ENCODE measurements at places on chromosomes 3 and 15.

- DNase-seq, result no peak
These were observed 30.8 kb downstream of the IRAK2 start for GRCh38 chr3:10195366-10196089.

DNA sequence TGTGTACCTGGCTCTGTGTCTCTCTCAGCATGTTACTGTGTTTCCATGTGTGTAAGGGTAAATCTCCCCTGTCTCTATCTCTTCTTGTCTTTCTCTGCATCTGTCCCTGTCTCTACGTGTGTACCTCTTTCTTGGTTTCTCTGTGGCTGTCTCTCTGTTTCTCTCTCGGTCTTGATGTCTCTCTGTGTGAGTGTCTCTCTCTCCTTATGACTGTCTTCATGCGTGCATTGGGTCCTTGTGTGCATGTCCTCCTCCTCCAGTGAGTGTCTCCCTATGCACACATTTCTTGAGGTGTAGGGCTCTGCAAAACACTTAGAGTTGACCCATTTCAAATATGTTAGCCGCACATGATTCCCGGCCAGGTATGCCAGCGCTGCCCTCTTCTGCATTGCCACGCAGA, 903.3 kb upstream of the CFAP20DC start:
- DNase-seq, result no peak

GRCh38 chr15:84919106-84919667, 34.7 kb downstream of the SLC28A1 start:
- DNase-seq, result no peak

- no peak for DNase-seq
These were observed 211.6 kb downstream of the CNTN3 start for GRCh38 chr3:74402821-74403220.

DNA sequence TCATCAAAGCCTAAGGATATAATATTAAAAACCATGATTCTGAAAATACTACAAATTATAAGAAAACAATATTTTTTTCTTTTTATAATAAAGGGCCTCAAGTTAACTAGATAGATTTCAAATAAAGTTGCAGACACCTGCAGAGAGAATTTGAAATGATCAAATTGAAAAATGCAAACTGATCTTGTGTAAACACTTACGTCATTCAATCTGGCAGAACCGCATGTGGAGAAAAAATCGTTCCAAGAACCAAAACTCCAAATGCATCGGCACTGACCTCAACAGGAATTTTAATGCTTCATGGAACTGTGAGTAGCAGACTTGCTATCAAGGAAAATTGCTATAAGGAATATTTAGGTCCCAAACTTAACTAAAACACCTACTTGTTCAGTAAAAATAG, 17.2 kb downstream of the CPA3 start:
- DNase-seq, result peak; percentile 80

DNA sequence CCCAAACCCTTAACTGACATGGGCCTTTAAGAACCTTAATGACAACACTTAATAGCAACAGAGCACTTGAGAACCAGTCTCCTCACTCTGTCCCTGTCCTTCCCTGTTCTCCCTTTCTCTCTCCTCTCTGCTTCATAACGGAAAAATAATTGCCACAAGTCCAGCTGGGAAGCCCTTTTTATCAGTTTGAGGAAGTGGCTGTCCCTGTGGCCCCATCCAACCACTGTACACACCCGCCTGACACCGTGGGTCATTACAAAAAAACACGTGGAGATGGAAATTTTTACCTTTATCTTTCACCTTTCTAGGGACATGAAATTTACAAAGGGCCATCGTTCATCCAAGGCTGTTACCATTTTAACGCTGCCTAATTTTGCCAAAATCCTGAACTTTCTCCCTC, 49.9 kb downstream of the PGPEP1L start:
- DNase-seq, result no peak

DNA sequence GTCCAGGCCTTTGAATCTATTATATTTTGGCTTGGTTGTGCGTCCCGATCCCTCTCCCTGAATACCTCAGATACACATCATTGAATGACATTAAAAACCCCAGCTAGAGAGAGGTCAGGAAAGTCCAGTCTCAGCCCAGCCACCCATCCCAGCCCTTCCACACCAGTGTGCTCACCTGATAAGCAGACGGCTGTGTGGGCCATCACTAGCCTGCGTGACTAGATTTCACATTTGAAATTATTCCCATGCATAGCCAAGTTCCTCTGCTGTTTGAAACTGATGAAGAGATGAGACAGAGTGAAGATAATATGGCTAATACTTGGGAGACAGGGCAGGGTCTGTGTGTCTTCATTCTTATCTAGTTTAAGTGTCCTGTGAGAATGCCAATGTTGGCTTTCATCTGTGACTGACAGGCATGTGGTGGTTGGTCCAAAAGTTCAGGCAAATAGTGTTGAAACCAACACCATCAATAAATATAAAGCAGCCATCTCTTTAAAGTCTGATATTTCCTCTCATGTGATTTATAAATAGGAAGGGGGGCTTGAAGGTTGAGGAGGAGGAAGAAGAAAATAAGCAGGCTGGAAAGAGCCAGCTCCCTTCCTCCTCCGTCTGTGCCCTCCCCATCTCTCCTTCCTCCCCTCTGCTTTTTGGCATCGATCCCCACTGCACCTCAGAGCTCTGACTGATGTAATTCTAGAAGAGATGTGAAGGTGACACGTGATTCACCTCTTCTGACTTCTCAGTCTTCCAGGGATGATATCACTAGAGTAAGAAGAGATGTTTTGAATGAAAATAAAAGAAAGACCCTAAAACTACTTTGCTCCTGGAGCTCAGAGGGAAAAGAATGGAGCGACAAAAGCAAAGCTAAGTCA, 5.1 kb downstream of the FAM43A start:
- DNase-seq, result no peak

- DNase-seq, result no peak
These were observed 27.6 kb downstream of the RFT1 start for GRCh38 chr3:53102601-53103147.

DNA sequence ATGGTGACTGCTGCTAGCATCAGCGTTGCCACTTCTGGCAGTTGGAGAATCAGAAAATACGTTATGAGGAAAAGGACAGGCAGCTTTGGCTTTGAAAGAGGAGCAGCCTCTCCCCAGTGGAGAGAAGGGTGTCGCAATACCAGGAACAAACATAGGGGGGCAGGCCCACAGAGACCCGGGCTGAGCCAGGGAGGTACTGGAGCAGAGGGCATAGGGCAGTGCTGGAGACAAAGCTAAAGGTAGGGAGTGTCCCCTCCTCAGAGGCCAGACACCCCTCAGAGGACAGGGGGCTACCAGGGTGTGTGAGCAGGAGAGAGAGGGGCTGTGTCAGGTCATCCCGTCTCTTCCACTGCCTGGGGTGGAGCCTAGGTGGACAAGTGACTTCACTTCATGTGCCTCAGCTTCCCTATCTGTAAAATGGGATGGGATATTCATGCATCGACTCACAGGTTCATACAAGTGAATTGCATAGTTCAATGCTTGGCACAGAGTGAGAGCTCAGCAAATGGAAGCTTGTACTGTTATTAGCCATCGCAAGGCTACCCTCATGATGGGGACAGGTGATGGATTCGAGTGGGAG, 49.7 kb upstream of the LIMD1 start:
- no peak for DNase-seq

GRCh38 chr3:157493627-157494550, 9.3 kb downstream of the VEPH1 start:
- no peak for DNase-seq

DNA sequence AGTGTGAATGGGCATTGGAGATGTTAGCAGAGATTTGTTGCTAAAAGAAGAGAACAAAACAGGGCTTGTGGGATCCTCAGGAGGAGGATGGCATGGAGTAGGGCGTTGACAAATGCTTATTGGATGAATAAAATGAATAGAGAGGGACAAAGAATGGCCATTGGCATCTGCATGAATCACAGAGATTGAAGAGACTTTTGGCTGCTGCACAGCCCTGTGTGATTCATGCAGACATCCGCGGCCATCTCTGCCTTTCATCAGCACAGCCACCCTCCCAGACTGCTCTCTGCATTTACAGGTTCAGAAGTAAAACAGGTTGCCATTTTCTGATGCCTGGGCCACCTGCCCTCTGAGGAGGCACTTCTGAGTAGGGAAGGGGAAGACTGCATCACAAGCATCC, 397.9 kb downstream of the EPHB1 start:
- DNase-seq, result no peak

- no peak for DNase-seq
These were observed 62.2 kb downstream of the MB21D2 start for GRCh38 chr3:192855434-192855833.

DNA sequence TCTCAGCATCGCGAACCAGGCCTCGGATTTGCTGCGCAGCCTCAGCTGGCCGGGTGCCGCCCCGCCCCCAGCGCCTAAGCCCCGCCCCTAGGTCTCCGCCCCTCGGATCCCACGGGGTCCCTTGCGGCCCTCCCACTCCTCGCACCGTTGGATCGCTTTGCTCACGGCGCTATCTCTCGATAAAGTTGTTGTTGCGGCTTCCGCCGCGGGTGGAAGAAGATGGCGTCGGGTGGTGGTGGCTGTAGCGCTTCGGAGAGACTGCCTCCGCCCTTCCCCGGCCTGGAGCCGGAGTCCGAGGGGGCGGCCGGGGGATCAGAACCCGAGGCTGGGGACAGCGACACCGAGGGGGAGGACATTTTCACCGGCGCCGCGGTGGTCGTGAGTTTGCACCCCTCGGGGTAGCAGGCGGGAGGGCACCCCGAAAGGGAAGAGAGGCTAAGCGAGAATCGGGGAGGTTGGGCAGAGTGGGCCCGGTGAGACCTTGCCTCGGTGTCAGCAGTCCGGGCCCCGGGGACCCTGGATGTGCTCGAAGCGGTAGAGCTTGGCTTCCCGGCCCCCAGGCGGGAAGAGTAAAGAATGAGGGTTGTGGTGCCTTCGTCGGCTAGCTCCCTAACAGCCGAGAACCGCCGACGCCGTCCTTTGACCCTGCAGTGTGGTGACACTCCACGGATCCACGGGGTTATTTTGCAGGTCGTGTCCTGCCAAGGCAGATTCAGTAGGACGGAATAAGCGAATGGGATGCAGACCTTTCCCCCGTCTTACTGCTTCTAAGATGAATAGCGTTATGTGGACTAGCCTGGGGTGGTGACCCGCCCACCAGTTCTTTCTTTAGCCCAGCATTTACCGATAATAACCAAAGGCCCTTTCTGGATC, at the start of gene SNX1:
TSS of gene SNX1 (plus strand) at position 188 of the 873 bp plus-strand sequence. CDS start at position 220, 32 bp downstream.
- DNase-seq, result peak; percentile 82

DNA sequence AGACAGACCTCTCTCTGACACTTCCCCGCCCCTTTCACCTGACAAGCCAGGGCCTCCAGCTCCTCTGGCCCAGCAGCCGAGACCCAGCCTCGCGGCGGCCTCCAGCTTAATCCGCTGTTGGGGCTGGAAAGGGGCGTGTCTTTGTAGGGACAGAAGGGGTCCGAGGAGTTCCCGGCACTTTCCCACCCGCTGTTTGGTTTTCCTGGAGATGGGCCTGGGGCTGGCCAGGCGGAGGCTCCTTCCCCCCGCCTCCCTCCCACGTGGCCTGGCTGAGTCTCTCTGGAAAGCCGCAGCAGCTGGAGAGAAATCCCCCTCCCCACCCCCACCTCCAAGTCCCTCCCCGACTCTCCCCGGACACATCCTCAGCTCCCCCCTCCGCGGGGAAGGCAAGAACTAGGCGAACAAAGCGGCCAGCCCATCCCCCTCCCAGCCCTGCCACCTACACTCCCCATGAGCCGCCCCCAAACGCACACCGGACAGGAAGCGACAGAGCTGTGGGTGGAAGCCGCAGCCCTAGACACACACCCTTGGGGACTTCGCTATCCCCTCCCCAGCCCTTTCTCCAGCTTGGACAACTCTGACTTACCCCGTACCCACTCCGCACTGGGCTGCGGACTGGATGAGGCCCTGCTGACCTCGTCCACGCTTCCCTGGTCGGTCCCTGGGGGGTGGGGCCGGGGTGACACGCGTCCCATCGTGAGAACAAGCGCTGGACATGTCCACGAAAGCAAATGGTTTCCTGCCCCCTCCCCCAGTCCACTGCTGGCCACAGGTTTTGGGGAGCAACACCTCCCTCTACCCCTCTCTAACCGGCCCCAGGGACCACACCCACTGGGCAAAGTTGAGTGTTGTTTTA, 1.2 kb downstream of the IGDCC4 start:
- no peak for DNase-seq

GRCh38 chr15:75215107-75216004, 13.7 kb downstream of the C15orf39 start:
- DNase-seq, result no peak

- DNase-seq, result no peak
These were observed 2.6 kb upstream of the ABTB1 start for GRCh38 chr3:127670229-127670559.

DNA sequence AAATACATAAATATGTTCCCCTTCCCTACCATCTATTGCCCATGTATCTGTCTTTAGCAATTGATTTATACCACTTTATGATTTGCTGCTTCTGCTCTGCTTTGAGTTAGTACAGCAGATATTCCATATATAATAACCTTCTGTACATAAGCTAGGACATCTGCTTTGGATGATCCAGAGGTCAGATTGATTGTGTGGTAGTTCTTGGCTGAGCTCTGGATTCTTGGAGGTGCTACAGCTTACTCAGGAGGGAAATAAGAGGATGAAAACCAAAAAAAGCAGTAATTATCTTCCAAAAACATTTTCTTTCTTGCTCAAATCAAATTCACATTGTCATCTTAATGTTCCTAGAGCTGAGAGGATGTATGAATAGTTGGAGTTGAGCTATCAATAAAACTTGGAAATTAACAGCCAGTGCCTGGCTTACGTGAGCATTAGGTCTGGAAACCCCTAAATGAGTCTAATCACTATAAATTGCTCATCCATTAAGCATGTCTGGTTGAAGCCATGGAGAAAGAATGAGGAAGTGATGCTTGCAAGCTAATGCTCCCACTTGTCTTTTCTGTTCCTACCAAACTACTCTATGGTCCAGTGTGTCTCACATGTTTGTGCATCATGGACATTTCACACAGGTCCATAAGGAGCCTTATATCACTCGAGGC, 36.3 kb upstream of the TMEM42 start:
- DNase-seq, result no peak

- no peak for DNase-seq
These were observed 204.7 kb upstream of the MCTP2 start for GRCh38 chr15:94026458-94027304.

DNA sequence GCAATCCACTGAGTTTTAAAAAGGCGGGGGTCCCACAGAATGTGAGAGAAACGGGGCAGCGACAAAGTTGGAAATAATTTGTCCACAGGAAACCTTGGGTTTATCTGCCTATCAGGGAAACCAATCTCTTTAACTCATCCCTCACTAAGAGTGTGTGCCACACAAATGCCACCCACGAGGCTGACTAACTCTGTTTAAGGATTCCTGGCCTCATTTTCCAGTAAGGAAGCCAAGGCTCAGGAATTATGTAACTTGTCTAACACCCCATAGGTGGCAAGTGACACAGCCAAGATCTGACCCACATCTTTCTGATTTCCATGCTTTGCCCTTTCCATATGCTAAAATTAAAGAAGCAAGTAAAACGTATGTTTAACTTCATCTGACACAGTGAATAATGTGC, 263.2 kb downstream of the CNTN3 start:
- no peak for DNase-seq
